GM23338 (cell line): ENCODE measurements at places on chromosomes 7 and 10. TPM values are rescaled to one million over a fixed set of nuclear protein-coding genes. Genes with fewer than 3 reads are reported as not detected.

Gene SKIDA1
- polyA plus RNA-seq, result 0.94 and 1.5 TPM in 2 replicates

Gene MSMB
- polyA plus RNA-seq, result not detected in 2 replicates

Gene TWIST1
- polyA plus RNA-seq, result 0.24 and 0.35 TPM in 2 replicates

Gene CYP17A1
- not detected in 2 replicates for polyA plus RNA-seq

Gene CYP3A5
- 1.1 and 1.2 TPM in 2 replicates for polyA plus RNA-seq

Gene PTPRE
- 0.34 and 3.0 TPM in 2 replicates for polyA plus RNA-seq

Gene SEMA3E
- 15.4 and 15.7 TPM in 2 replicates for polyA plus RNA-seq

Gene SHTN1
- polyA plus RNA-seq, result 6.7 and 8.0 TPM in 2 replicates

Gene ATP6V0E2
- 14.8 and 15.6 TPM in 2 replicates for polyA plus RNA-seq

Gene UPP1
- 43.5 and 44.1 TPM in 2 replicates for polyA plus RNA-seq

Gene KLF14
- polyA plus RNA-seq, result not detected in 2 replicates

Gene TFR2
- 3.7 and 4.3 TPM in 2 replicates for polyA plus RNA-seq

Gene UCN3
- polyA plus RNA-seq, result not detected in 2 replicates

Gene SORCS3
- 0.37 and 0.43 TPM in 2 replicates for polyA plus RNA-seq

Gene NACAD
- polyA plus RNA-seq, result 4.9 and 6.1 TPM in 2 replicates

Gene RAB19
- 1.3 and 2.5 TPM in 2 replicates for polyA plus RNA-seq

Gene XRCC2
- 13.4 and 18.9 TPM in 2 replicates for polyA plus RNA-seq

Gene TET1
- 32.5 and 37.2 TPM in 2 replicates for polyA plus RNA-seq

Gene NODAL
- polyA plus RNA-seq, result 11.2 and 12.0 TPM in 2 replicates

Gene FAM24B
- 14.5 and 14.8 TPM in 2 replicates for polyA plus RNA-seq

Gene TUBB8
- polyA plus RNA-seq, result 0.40 and 1.0 TPM in 2 replicates

Gene SFTPD
- 0.23 TPM in 1 of 2 replicates, not detected in the other for polyA plus RNA-seq

Gene TNKS2
- 21.3 and 23.5 TPM in 2 replicates for polyA plus RNA-seq

Gene FFAR4
- 0.06 TPM in 1 of 2 replicates, not detected in the other for polyA plus RNA-seq

Gene GJD4
- polyA plus RNA-seq, result not detected in 2 replicates

Gene POLR2J2
- 1.5 and 3.2 TPM in 2 replicates for polyA plus RNA-seq

Gene VSTM4
- 0.21 and 0.56 TPM in 2 replicates for polyA plus RNA-seq

Gene CCL24
- polyA plus RNA-seq, result not detected in 2 replicates

Gene CDHR3
- polyA plus RNA-seq, result 4.9 and 5.1 TPM in 2 replicates

Gene KCND2
- polyA plus RNA-seq, result 7.1 and 8.3 TPM in 2 replicates

Gene MOGAT3
- 0.21 and 0.44 TPM in 2 replicates for polyA plus RNA-seq

Gene RET
- polyA plus RNA-seq, result 3.8 and 5.5 TPM in 2 replicates

Gene PNLIP
- not detected in 2 replicates for polyA plus RNA-seq

Gene GPR26
- 0.06 TPM in 1 of 2 replicates, not detected in the other for polyA plus RNA-seq

Gene CYP2C9
- not detected in 2 replicates for polyA plus RNA-seq

Gene PON2
- polyA plus RNA-seq, result 29.3 and 42.4 TPM in 2 replicates

Gene ST8SIA6
- 0.96 and 1.6 TPM in 2 replicates for polyA plus RNA-seq

Gene CPN1
- 0.32 TPM in 1 of 2 replicates, not detected in the other for polyA plus RNA-seq

Gene CALHM1
- 0.11 and 0.16 TPM in 2 replicates for polyA plus RNA-seq

Gene AP4M1
- polyA plus RNA-seq, result 9.5 and 14.4 TPM in 2 replicates

Gene BEND7
- 3.1 and 3.7 TPM in 2 replicates for polyA plus RNA-seq

Gene IGF2BP3
- polyA plus RNA-seq, result 47.1 and 52.0 TPM in 2 replicates

Gene CARD11
- polyA plus RNA-seq, result 17.7 and 19.0 TPM in 2 replicates

Gene RBP3
- polyA plus RNA-seq, result not detected in 2 replicates

Gene GNGT1
- polyA plus RNA-seq, result 0.87 and 1.6 TPM in 2 replicates

Gene PRR15
- polyA plus RNA-seq, result 8.5 and 9.6 TPM in 2 replicates

Gene NUTM2A
- polyA plus RNA-seq, result 0.21 and 0.27 TPM in 2 replicates

Gene EFCAB10
- 9.8 and 10.3 TPM in 2 replicates for polyA plus RNA-seq

Gene ANK3
- polyA plus RNA-seq, result 41.4 and 46.5 TPM in 2 replicates

Gene LFNG
- polyA plus RNA-seq, result 1.7 and 3.2 TPM in 2 replicates

Gene SBDS
- polyA plus RNA-seq, result 32.7 and 34.4 TPM in 2 replicates

Gene METTL27
- 7.2 and 10.1 TPM in 2 replicates for polyA plus RNA-seq

Gene OPN4
- not detected in 2 replicates for polyA plus RNA-seq

Gene TMEM270
- polyA plus RNA-seq, result not detected in 2 replicates

Gene SPDYE16
- 0.55 and 1.1 TPM in 2 replicates for polyA plus RNA-seq

Gene ERVW-1
- not detected in 2 replicates for polyA plus RNA-seq

Gene CD36
- 0.40 and 0.99 TPM in 2 replicates for polyA plus RNA-seq

Gene CRHR2
- polyA plus RNA-seq, result 0.26 and 1.4 TPM in 2 replicates

Gene WNT16
- 0.45 and 0.50 TPM in 2 replicates for polyA plus RNA-seq
